T1000 (cell line): ENCODE measurements at places on chromosomes 5 and 9.

DNA sequence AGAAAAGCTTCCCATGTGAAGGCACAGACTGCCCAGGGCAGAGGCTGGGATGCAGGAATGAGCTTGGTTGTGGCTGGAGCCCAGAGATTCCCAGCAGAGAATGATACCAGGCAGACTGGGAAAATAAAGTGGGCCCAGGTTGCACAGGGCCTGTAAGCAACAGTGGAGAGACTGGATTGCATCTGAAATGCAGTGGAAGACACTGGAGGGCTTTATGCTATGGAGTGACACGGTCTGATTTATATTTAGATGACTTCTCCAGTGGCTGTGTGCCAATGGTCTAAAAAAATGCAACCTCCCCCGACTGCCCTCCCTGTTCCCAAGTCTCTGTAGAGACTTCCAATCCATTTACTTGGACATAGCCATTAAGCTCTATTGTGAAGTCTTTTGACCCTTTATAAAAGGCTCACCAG lies 951.1 kb upstream of the DMAC1 start:
- DNase-seq = no peak

DNA sequence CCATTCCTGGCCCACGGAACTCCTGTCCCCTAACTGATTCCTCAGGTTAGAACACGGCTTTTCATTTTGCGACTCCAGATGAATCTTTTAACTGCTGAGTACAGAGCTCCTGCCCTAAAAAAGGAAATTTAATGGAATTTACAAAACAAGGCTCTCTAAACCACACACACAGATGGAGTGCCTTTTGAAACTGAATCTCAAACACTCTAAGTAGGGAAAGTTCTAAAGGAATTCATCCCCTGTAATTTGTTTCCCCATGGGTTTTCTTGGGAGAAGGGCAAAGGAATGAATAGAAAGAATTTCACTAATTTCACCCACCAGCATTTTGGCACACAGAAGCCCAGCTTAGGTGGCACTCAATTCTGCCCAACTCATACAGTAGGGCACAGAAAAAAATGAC lies 106.5 kb downstream of the THBS4 start:
- DNase-seq = no peak

GRCh38 chr5:176550275-176550831 lies 1.2 kb downstream of the CDHR2 start:
- no peak for DNase-seq

DNA sequence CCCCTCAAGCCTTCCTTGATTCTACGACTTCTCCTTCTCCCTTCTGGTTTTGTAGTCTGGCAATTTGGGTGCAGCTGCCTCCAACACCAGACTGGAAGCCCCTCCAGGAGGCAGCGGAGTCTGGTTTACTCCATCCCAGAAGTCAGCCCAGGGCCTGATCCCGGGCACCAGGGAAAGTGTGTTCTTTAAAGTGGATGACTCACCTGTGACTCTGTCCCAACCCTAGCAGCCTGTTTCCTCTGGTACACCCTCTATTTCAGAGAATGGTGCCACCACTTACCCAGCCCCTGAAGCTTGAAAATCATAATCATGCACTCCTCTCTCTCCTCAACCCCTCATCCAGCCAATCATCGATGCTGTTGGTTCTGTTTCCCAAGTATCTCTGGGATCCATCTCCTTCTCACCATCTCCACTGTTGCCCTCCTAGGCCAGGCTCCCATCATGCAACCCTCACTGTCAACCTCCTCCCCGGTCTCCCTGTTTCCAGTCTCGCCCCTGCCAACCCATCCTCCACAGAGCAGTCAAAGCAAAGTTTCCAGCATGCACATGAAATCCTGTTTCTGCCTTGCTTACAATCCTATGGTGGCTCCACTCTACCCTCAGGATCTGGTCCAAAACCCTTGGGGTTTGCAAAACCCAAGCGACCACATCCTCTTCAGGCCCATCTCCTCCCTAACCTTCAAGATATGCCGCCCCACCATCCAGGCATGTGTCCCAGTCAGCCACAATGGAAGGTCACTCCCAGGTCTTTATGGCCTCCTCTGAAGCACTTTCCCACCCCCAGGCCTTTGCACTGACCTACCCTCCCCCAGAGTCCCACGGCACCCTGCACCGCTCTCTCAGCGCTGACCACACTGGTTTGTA lies 10.5 kb downstream of the LHX6 start:
- DNase-seq = no peak

DNA sequence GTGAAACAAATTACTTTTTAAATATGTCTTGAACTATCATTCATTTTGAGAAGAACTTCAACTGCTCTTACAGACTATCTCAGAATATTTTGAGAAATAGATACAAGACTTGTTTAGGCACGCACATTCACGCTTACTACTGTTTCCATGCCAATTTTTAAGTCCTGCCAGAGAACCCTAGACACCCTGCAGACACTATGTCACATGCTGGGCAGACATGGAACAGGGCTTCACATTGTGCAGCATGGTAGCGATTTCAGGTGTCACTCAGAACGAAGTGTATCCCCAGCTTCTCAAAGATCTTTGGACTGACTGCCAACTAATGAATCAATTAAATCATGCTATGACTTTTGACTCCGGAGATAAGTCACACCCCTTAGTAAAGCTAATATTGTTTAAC lies 128.7 kb upstream of the SLC27A6 start:
- DNase-seq = no peak

- DNase-seq = no peak
Observed at GRCh38 chr5:60541980-60542379, 158.0 kb downstream of the DEPDC1B start.

DNA sequence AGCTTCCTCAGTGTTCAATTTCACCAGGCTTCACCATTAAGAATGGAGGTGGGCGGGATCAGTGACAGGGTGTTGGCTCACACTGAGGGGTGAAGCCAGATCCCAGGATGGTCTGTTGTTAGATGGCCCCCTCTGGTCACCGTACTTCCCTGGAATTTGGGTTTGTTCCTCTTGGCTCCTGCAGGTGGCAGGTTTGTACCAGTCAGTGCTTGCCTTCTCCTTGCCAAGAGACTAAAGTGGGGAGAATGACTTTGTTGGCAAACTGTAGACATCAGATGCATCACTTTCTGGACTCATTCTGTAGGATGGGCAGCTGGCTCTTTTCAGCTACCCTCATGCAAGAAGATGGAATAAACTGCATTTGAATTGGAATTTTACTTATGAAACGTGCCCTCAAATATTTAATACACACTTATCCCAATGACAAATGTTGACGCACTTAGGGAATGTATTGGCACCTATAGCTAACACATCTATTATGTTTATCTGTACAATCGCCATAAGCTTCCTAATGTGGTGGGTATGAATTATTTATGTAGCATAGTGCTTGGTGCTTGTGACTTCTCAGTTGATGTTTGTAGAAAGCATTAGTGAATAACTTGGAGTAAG lies 31.4 kb upstream of the ANKRD55 start:
- no peak for DNase-seq

DNA sequence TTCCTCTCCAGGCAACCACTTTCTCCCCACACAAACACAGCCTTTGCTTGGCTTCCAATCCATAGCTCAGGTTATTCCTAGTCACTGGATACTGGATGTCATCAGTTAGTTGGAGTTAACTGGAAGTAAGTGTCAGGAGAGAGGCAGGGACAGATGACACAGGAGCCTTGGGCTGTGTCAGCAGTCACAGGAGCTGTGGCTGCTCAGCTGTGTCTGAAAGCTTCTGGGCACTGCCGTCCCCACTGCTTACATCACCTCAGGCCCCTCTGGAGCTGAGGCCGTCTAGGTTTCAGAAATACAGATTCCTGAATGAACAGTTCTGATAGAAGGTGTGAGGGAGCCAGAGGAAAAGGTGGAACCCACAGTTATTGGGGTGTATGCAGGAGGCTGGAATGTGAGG lies 17.3 kb upstream of the FAM240B start:
- no peak for DNase-seq

- DNase-seq = no peak
Observed at GRCh38 chr5:131767891-131768290, 28.9 kb downstream of the FNIP1 start.
